H1 (cell line): ENCODE measurements at places on chromosomes 4 and X.

DNA sequence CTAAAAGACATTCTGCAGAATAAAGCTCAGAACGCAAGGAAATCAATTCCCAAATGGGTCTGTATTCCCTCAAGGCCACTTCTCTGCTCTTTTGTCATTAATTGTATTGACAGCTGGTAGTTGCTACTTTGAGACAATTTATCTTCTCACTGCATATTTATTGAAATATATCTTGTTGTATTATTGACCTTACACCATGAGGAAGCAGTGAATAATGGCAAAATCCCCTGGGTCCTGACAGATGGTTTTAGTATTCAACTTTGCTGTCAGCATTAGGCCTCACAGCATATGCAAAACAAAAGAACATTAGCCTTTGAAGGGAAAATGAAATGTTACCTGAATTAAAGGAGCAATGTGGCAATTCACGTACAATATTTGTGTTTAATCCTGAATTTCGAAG is 406.1 kb upstream of the TRAM1L1 start:
- H3K36me3 ChIP-seq = no peaks in the 10 kb centered on the region
- H3K4me1 ChIP-seq = no peaks in the 10 kb centered on the region
- H3K27ac ChIP-seq = no peak overlapping the region
- H3K4me3 ChIP-seq = no peak overlapping the region

- H3K27me3 ChIP-seq = no peaks in the 10 kb centered on the region
- no peak overlapping the region for H3K4me3 ChIP-seq
- DNase-seq = no peak
These were observed 97.6 kb upstream of the AFAP1 start for GRCh38 chr4:8037150-8037769.

GRCh38 chr4:17358241-17358640 is 153.6 kb downstream of the QDPR start:
- H3K4me1 ChIP-seq = no peaks in the 10 kb centered on the region
- no peak overlapping the region for H3K27ac ChIP-seq
- no peaks in the 10 kb centered on the region for H3K27me3 ChIP-seq
- H3K4me3 ChIP-seq = no peak overlapping the region
- no peak for DNase-seq
- H3K36me3 ChIP-seq = no peaks in the 10 kb centered on the region

DNA sequence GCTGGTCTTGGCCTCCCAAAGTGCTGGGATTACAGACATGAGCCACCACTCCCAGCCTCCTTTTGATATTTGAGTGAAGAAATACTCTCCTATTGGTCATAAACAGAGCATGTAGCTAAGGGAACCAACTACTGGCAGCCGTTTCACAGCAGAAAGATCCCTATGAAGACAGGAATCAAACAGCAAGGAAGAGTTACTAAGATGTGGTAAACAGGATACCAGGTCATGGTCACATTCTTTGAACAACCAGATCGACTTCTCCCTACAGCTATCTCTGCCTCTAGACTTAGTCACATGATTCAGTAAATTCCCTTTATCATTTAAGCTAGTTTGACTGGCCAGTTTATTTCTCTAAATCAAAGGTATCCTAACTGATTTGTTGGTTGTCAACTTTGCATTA is 9.0 kb upstream of the HNRNPD start:
- no peak overlapping the region for H3K4me3 ChIP-seq
- no peak for DNase-seq
- H3K4me1 ChIP-seq = no peaks in the 10 kb centered on the region
- no peak overlapping the region for H3K27ac ChIP-seq
- no peaks in the 10 kb centered on the region for H3K27me3 ChIP-seq

DNA sequence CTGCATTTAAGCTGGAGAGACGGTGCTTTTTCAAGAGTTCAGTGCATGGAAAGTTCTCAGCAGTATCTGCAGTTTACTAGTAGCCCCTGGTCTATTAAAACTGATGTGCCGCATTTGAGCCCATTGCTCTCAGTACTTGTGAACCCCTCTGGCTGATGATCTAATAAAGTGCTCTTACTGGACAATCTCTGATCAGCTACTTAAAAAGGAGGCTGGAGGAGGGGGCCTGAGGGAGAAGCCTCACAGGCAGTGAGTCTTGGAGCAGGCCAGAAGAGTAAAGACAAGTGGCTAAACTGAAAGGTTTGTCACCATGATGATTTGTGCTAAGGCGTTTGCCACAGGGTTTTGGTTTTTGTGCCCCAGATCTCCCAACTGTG is 138.5 kb downstream of the ARX start:
- H3K4me1 ChIP-seq = no peaks in the 10 kb centered on the region
- H3K27ac ChIP-seq = no peak overlapping the region
- H3K4me3 ChIP-seq = no peak overlapping the region

GRCh38 chr4:47862297-47862696 is 24.4 kb upstream of the CORIN start:
- no peak overlapping the region for H3K4me3 ChIP-seq
- no peak for DNase-seq
- no peaks in the 10 kb centered on the region for H3K4me1 ChIP-seq

GRCh38 chr4:74635490-74636123 is 158.7 kb downstream of the BTC start:
- H3K27me3 ChIP-seq = no peaks in the 10 kb centered on the region
- no peak overlapping the region for H3K27ac ChIP-seq
- H3K4me1 ChIP-seq = no peaks in the 10 kb centered on the region

GRCh38 chr4:59945277-59945676 is 1254.8 kb upstream of the ADGRL3 start:
- no peaks in the 10 kb centered on the region for H3K27me3 ChIP-seq
- H3K36me3 ChIP-seq = no peaks in the 10 kb centered on the region
- no peaks in the 10 kb centered on the region for H3K4me1 ChIP-seq
- no peak for DNase-seq

- no peaks in the 10 kb centered on the region for H3K4me1 ChIP-seq
- no peaks in the 10 kb centered on the region for H3K36me3 ChIP-seq
- H3K27me3 ChIP-seq = no peaks in the 10 kb centered on the region
- no peak overlapping the region for H3K4me3 ChIP-seq
These were observed 79.8 kb downstream of the HCCS start for GRCh38 chrX:11190745-11191510.

- H3K4me3 ChIP-seq = no peak overlapping the region
- no peak overlapping the region for H3K27ac ChIP-seq
These were observed 2.6 kb downstream of the EVC2 start for GRCh38 chr4:5705647-5706320.

GRCh38 chrX:139864640-139865039 is 68.2 kb downstream of the ATP11C start:
- H3K4me3 ChIP-seq = no peak overlapping the region
- no peaks in the 10 kb centered on the region for H3K27me3 ChIP-seq
- H3K4me1 ChIP-seq = no peaks in the 10 kb centered on the region
- no peaks in the 10 kb centered on the region for H3K36me3 ChIP-seq
- DNase-seq = no peak
- H3K27ac ChIP-seq = no peak overlapping the region

DNA sequence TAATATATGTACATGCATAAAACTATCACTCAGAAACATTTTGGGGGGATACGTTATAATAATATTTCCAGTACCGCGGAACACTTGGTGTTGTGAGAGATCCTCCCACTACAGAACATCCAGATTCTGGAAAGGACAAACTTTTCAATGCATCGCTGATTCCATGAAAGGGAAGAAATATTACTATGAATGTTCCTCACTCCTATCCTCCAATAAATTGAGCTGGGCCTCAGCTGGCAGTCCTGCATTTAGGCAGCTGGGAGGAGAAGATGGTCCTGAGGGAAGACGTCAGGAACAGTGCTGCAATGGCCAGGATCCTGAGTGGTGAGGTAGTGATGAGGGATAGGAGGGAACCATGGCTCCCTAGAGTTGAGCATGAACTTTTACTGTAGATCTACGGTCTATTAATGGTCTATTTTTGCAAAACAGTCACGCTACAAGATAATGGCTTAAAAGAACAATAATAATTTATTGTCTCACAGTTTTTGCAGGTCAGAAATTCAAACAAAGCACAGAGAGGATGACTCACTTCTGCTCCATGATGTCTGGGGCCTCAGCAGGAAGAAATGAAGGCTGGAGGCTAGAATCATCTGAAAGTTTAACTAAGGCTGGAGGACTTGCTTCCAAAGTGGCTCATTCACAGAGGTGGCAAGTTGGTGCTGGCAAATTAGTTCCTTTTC is 538.1 kb downstream of the STIM2 start:
- H3K27me3 ChIP-seq = no peaks in the 10 kb centered on the region
- no peaks in the 10 kb centered on the region for H3K4me1 ChIP-seq
- no peak overlapping the region for H3K27ac ChIP-seq
- DNase-seq = no peak

- H3K27ac ChIP-seq = no peak overlapping the region
- no peaks in the 10 kb centered on the region for H3K36me3 ChIP-seq
- no peak for DNase-seq
- no peaks in the 10 kb centered on the region for H3K27me3 ChIP-seq
- no peak overlapping the region for H3K4me3 ChIP-seq
These were observed 69.9 kb downstream of the GASK1B start for GRCh38 chr4:158102904-158103303.

- H3K27me3 ChIP-seq = no peaks in the 10 kb centered on the region
- no peak overlapping the region for H3K27ac ChIP-seq
- H3K36me3 ChIP-seq = no peaks in the 10 kb centered on the region
- DNase-seq = no peak
- no peaks in the 10 kb centered on the region for H3K4me1 ChIP-seq
These were observed 208.1 kb upstream of the EOLA2 start for GRCh38 chrX:150146271-150146896.

GRCh38 chrX:18701621-18702361 is 5.7 kb upstream of the PPEF1 start:
- no peak for DNase-seq
- H3K4me1 ChIP-seq = no peaks in the 10 kb centered on the region
- no peaks in the 10 kb centered on the region for H3K36me3 ChIP-seq
- no peaks in the 10 kb centered on the region for H3K27me3 ChIP-seq

GRCh38 chr4:172168888-172169287 is 355.7 kb downstream of the GALNTL6 start:
- no peaks in the 10 kb centered on the region for H3K27me3 ChIP-seq
- no peaks in the 10 kb centered on the region for H3K36me3 ChIP-seq
- no peak overlapping the region for H3K27ac ChIP-seq
- H3K4me1 ChIP-seq = no peaks in the 10 kb centered on the region

DNA sequence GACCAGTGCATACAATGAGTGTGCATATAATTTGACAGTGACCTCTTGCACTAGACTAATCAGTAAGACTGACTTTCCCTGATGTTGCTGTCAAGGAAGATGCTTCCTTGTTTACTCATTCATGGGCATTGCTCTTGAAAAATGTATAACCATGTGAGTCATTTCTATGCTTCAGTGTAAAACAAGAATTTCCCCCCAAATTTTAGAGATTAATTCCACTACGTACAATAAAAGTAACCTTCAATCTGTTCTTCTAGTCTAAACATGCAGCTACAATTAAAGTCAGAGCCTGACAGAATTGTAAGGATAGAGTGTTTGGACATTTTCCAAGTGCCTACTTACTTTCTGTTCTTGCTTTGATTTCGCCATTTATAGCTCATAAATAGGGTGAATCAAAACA is 935.7 kb downstream of the RAPGEF2 start:
- DNase-seq = no peak
- H3K36me3 ChIP-seq = no peaks in the 10 kb centered on the region
- no peaks in the 10 kb centered on the region for H3K27me3 ChIP-seq
- no peaks in the 10 kb centered on the region for H3K4me1 ChIP-seq
- H3K27ac ChIP-seq = no peak overlapping the region
